ENCODE measurements at places on chromosomes 5 and 9.

GRCh38 chr5:2997179-2997578 lies 245.7 kb upstream of the IRX2 start:
- no peak for DNase-seq

DNA sequence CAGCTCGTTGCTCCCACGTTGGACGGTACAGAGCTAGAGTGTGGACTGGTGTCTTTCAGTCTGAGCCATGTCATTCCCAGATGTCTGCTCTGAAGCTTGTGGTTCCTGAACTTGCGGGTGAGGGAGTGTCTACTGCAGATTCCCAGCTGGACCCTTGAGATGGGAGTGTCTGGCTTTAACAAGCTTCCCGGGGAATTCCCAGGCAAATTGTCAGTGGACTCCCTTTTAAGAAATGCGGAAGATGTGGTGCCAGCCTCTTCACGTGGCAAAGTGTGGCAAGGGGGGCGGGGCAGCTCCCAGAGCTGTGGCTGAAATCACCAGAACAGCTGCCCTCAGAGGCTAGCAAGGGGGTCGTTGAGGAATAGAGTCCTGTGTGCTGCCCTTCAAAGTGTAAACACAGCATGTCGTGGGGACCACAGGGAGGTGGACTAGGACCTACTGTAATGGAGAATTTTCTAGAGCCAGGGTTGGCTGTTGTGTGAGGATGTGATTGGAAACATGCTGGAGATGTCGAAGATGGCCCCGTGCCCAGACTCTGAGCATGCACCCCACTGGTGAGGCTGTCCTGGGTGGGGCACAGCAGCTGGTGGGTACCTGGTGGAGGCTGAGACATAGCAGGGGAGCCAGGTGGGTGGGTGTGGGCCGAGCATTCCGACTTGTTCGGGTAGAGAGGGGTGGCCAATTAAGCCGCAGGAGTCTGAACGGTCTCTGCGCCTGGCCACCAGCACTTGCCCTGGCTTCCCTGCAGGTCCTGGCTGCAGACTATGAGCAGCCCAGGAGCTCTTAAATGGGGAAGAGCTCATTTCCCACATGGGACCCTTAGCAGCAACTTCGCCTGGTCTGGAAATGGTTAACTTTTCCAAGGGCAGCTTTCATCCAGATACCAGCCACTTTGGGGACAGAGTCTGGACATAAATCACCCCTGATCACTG lies 37.4 kb downstream of the PRRX2 start:
- DNase-seq = no peak

- DNase-seq = no peak
Observed at GRCh38 chr5:88675168-88675707, 207.7 kb downstream of the MEF2C start.

DNA sequence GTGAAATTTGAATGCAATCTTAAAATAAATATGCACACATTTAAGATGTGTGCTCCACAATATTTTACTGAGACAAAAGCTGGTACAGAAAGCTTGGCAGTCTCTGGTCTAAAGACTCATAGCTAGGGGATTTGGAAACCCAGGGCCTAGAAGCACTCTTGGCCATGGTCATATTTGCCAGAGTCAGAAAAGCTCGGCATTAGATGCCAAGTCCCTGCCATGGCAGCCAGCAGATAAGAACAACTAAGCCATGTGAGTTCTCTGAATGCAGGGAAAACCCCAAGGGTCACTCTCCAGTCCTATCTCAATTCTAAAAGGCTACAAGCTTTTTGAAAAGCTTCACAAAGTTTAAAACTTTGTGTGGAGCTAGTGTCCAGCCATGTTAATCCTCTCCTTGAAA lies 119.5 kb downstream of the FAM114A2 start:
- no peak for DNase-seq

DNA sequence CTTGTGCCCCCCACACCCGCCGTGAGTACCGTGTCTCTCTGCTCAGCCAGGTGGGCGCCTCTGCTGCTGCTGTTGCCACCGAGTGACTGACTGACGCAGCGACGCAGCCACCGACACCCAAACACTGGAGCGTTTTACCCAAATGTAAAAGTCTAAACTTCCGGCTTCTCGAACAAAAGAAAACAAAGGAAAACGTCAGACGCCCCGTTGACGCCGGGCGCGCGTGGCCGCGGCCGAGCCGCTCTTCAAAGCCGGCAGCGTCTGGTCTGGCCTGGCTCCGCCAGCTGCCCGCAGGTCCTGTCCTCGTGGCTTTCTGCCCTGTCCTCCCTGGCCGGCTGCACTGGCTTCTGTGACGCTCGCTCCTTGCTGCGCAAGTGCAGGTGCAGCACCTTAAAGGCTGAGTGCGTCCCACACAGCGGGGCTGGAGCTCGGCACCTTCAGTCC lies 41.4 kb upstream of the CLPTM1L start:
- DNase-seq = peak; percentile 72

DNA sequence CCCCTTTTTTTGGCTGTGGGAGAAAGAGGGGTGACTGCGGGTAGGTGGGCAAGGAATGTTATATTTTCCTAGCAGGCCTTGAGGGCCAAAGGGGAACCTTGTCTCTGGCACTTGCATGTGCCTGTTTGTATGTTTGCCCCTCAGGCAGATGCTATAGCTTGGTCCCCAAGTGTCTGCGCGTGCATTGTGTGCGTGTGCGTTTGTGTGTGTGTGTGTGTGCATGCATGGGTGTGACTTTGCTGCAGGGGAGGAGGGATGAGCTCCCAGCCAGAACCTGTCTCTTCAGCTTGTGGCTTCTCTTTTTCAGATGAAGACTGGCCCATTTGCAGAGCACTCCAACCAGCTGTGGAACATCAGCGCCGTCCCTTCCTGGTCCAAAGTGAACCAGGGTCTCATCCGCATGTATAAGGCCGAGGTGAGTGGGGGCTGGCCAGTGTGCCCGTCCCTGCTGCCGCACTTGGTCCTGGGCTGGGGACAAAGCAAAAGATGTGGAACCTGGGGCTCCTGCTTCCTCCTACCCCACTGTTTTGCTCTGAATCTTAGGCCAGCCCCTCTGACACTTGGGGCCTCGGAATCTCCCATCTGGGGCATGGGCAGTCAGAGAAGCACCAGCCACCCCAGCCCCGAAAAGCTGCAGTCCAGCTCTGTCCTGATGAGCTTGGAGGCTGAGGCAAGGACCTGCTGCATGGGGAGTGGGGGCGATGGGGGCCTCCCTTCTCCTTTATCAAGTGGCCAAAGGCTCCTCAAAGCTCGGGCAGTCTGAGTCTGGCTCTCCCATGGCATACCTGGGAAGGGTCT lies 31.1 kb downstream of the PTPA start:
- DNase-seq = no peak

GRCh38 chr5:54484219-54484894 lies 28.9 kb downstream of the HSPB3 start:
- DNase-seq = no peak

GRCh38 chr5:68257210-68257609 lies 41.7 kb downstream of the PIK3R1 start:
- no peak for DNase-seq

DNA sequence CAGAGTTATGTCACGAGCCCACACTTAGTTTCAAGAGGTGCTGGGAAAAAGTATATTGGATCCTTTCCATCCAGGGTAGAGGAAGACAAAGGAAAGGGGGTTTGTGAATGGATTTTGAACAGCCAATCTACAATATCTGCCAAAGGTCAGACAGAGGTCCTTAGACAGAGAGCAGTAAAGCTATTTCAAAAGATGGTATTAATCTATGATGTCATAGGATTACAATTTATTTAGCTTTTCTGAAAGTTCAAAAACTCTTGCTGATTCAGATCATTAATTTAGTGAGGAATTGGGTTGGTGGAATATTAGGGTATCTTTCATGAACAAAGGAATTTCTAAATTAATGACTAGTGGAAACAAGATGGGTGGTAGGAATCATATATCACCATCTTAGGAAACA lies 126.9 kb downstream of the NTRK2 start:
- no peak for DNase-seq

- DNase-seq = no peak
Observed at GRCh38 chr9:109765830-109766229, 14.2 kb upstream of the PALM2AKAP2 start.

DNA sequence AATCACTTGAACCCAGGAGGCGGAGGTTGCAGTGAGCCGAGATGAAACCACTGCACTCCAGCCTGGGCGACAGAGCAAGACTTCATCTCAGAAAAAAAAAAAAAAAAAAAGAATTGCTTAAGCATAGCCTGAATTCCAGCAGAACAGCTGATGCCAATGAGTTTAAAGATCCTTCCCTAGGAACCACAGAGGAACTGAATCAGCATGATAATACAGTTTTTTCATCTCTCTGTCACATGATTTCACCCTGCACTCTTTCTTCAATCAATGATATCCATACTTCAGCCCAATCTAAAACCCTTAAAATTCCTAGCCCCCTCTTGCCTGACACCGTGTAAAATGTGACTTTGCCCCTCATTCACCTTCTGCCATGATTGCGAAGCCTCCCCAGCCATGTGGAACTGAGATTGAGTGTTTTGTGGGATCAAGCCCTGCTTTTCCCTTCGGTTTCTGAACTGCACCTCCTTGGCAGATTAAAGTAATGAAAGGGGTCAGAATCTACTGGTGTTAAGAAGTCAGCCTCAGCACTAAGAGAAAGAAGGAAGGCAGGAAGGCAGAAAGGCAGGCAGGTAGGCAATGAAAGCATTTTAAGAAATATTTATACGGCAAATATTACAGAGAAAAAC lies 20.9 kb upstream of the DMXL1 start:
- no peak for DNase-seq

- no peak for DNase-seq
Observed at GRCh38 chr5:38612851-38613250, 56.4 kb upstream of the LIFR start.

DNA sequence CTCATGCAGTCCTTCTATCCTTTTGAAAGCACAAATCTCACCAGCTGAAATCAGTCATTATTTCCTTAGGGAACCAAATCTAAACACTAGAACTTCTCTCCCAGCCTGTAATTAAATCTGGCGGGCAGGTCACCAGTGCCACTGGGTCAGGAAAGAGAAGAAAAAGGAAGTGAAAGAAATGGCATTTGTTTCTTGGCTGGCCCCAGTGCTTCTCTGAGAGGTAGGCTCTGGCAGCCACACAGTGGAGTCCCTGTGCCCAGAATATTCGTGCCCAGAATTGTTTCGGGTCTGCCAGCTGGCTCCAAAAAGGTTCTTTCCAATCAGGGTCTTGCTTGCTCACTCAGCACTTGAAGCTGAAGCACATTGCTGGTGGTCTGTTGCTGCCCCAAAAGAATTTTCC lies 133.9 kb upstream of the MTAP start:
- no peak for DNase-seq

DNA sequence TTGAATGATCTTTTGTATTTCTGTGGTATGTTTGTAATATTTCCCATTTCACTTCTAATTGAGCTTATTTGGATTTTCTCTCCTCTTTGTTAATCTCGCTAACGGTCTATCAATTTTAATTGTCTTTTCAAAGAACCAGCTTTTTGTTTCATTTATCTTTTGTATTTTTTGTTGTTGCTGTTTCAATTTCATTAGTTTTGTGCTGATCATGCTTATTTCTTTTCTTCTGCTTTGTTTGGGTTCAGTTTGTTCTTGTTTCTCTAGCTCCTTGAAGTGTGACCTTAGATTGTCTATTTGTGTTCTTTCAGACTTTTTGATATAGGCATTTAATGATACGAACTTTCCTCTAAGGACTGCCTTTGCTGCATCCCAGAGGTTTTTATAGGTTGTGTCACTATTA lies 28.4 kb upstream of the SNCAIP start:
- no peak for DNase-seq

GRCh38 chr9:93677641-93678136 lies 101.3 kb downstream of the PHF2 start:
- peak; percentile 9 for DNase-seq

- DNase-seq = no peak
Observed at GRCh38 chr9:8492024-8492423, 692.4 kb upstream of the DMAC1 start.

- DNase-seq = no peak
Observed at GRCh38 chr9:127295005-127295404, 30.4 kb downstream of the GARNL3 start.

GRCh38 chr5:134304306-134304705 lies 62.7 kb downstream of the CDKL3 start:
- no peak for DNase-seq

DNA sequence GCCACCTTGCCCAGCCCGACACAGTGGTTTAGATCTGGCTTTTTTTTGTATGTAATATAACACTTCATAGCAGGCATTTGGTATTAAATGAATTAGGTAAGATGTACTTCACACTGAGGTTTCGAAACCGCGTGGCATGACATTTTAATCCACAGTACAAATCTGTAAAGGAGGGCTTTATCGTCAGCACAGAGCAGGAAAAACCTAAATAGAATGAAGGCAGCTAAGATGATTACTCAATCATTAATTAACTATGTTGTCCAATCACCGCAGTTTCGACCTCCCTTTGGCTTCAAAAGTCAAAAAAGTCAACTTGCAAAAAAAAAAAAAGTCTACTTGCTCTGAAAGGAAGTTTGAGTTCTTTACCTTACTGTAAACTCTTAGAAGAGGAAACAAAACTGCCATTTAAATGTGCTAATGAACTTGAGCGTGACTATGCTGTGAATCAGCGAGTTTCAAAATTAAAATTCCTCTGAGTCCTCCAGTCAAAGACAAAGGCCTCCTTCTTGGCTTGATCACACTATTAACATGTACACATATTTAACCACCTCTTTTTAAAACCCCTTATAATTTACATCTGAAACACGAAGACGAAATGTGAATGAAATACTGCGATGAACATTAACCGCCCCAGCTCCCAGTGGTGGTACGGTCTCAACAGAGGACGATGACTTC lies 698 bp upstream of the SEC24A start:
- DNase-seq = peak; percentile 35

DNA sequence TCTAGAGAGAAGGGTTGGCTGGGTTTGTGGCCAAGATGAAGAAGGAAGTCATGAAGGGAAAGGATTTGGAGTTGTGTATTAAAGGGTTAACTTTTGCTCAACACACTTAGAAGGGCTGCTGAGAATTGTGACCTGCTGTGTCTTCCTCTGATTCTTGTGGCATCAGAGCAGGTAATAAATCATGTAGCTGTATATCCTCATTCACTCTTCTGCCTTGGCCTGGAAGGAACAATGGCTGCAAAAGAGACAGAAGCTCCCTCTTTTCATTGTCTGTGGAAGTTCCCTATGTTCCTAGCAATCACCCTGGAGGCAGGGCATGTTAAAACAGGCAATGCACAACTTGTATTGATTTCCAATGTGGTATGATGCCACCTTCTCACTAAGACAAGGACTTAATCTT lies 159.1 kb downstream of the LRRC70 start:
- no peak for DNase-seq

- DNase-seq = no peak
Observed at GRCh38 chr5:137090151-137090550, 409.0 kb downstream of the SPOCK1 start.

- no peak for DNase-seq
Observed at GRCh38 chr9:4225291-4226028, 74.4 kb downstream of the GLIS3 start.

- DNase-seq = peak; percentile 5
Observed at GRCh38 chr5:180807654-180808414, 5.2 kb upstream of the MGAT1 start.

DNA sequence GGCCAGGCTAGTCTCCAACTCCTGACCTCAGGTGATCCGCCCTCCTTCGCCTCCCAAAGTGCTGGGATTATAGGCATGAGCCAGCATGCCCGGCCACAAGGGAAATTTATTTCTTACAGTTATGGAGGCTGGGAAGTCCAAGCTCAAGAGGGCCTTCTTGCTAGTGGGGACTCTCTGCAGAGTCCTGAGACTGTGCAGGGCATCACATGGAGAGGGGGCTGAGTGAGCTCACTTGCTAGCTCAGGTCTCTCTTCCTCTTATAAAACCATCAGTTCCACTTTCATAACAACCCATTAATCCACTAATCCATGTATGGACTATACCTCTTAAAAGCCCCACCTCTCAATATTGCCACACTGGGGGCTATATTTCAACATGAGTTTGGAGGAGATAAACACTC lies 5.1 kb upstream of the SPIN1 start:
- no peak for DNase-seq

All from activated CD8-positive, alpha-beta memory T cell treated with anti-CD3 and anti-CD28 coated beads, Interleukin-2, amount 50 U/mL, for 4 hours (primary cell).